Inflammatory macrophage treated with lipopolysaccharide for 4 hours (primary cell): ENCODE measurements at places on chromosomes 2 and 18.

GRCh38 chr18:73007195-73007914 lies 139.6 kb upstream of the NETO1 start:
- no peak for DNase-seq

- no peak for DNase-seq
Observed at GRCh38 chr2:239609162-239609561, 208.3 kb upstream of the HDAC4 start.

DNA sequence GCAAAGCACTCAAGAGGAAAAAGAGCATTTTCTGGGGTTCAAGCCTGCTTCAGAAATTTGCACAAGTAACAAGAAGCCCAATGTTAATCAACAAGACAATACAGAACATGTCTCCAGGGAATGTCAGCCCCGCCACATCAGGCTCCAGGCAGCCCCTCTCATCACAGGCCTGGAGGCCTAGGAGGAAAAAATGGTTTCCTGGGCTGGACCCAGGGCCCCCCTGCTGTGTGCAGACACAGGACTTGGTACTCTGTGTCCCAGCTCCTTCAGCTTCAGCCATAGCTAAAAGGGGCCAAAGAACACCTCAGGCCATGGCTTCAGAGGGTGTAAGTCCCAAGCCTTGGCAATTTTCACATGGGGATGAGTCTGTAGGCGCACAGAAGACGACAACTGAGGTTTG lies 802.9 kb upstream of the KLHL29 start:
- DNase-seq, result no peak

DNA sequence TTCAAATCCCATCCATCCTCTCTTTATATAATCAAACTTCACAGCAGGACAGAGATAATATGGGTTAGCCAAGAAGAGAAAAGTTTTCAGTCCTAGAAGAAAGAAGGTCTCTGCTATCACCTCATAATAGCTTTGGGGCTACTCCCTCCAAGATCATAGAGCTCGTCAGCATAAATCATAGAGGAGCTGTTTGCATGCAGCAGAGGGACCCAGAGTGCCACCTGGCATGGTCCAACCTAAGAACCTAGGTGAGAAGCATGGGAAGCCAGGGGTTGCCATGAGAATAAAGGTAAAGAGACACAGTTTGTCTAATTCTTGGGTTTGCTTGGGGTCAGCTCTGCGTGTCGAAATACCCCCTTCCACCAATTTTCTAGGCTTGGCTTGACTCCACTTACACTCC lies 87.1 kb upstream of the CYP1B1 start:
- no peak for DNase-seq

GRCh38 chr2:27721335-27721734 lies 50.2 kb upstream of the MRPL33 start:
- DNase-seq, result no peak

DNA sequence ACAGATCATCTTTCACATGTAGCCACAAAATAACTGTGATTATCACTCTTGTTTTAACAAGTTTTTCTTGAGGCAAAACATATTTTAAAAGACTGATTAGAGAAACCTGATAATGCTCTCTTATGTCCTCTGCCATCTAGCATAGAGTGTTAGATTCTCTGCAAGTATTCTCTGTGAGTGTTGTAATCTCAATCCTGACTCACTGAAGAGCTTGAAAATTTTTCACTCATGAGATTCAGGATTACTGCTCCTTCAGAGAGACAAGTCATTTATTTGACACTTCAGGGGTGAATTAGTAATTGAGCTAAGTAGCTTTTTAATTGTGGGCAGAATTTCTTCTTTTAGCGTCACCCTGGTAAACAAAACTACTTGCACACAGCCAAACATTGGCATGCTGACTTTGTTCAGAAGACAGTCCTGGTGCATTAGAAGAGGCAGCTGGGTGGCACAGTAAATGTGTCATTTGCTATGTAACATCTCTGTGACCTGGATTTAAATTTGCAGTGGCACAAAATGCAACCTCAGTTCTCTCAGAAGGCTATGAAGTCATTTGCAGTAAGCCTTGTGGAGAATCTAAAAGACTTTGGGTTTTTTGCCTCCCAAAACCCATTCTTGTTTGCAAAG lies 172.9 kb downstream of the LRP1B start:
- no peak for DNase-seq
